ENCODE measurements at places on chromosomes 6 and 20. TPM values are rescaled to one million over a fixed set of nuclear protein-coding genes. Genes with fewer than 3 reads are reported as not detected.
A peak's percentile ranks its signal among the peaks of the same experiment; 100 is the strongest.

Gene DPPA5
- total RNA-seq = not detected

DNA sequence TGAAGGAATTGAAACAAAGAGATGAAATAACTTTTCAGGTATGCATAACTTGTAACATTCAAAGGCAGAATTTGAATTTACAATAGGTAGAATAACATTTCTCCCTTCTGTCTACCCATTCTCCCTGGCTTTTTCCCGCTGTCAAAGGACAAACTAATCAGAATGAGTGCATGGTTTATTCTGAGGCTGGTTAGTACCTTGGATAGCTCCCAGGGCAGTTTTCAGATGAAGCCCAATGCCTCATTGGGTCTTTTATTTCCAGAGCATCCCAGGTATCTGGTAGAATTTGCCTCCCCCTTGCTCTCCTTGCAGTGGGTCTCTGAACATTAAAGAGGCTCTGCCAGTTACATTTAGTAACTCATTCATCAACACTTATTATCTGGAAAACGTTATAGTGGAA lies 665.5 kb downstream of the BCKDHB start:
- H3K4me3 ChIP-seq = no peak overlapping the region
- H3K27ac ChIP-seq = no peak overlapping the region
- DNase-seq = no peak

DNA sequence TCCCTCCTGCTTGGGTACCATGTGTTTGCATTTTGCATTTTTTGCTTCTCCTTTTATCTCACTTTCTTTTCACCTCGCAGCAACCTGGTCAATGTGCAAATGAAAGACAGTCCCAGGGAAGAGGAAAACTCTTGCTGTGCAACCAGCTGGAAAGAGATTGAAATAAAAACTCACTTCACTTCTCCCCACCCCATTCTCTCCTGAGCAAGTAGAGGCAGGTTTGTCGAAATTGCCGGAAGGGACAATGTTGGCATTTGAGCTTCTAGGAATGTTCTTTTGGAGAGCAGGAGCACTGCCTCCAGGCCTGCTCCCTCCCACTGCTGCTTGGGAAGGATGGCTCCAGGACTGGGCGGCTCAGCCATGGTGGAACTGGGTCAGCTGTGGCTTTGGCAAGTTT lies 30.6 kb downstream of the KCNG1 start:
- no peaks in the 10 kb centered on the region for H3K36me3 ChIP-seq
- no peaks in the 10 kb centered on the region for H3K4me1 ChIP-seq
- H3K27ac ChIP-seq = no peak overlapping the region
- peaks cover 17% of the 10 kb centered on the region for H3K27me3 ChIP-seq

Gene TRIM40
- not detected for total RNA-seq

DNA sequence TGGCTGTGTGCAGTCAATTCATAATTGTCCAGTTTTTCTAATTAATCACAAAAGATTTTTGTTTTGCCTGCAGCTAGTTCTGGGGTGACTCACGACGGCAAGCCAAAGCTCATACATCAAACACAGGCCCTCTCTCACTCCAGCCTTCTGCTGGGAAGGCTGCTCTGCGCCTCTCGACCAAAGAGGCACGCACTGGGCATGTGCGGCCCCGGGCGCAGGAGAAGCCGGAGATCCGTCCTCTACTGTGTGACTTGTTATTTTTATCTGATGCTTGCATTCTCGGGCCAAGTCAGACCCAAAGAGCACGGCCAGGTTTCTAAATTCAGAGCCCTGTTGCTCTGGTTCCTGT lies 98.5 kb downstream of the TFAP2A start:
- peaks cover 17% of the 10 kb centered on the region for H3K27me3 ChIP-seq
- no peak for DNase-seq
- H3K4me3 ChIP-seq = no peak overlapping the region
- no peaks in the 10 kb centered on the region for H3K4me1 ChIP-seq
- H3K27ac ChIP-seq = no peak overlapping the region
- H3K36me3 ChIP-seq = no peaks in the 10 kb centered on the region

Gene SS18L1
- total RNA-seq = 17.8 TPM

Gene PRICKLE4
- 12.1 TPM for total RNA-seq

GRCh38 chr6:167738386-167738785 lies 88.3 kb upstream of the AFDN start:
- no peak for DNase-seq
- H3K36me3 ChIP-seq = no peaks in the 10 kb centered on the region
- H3K4me1 ChIP-seq = peaks cover 16% of the 10 kb centered on the region
- no peak overlapping the region for H3K4me3 ChIP-seq
- H3K27me3 ChIP-seq = no peaks in the 10 kb centered on the region
- no peak overlapping the region for H3K27ac ChIP-seq

- peaks cover 8% of the 10 kb centered on the region for H3K4me1 ChIP-seq
- no peaks in the 10 kb centered on the region for H3K27me3 ChIP-seq
- H3K27ac ChIP-seq = no peak overlapping the region
- DNase-seq = no peak
Observed at GRCh38 chr6:149314325-149314905, 3.1 kb upstream of the TAB2 start.

- peaks cover 35% of the 10 kb centered on the region for H3K4me1 ChIP-seq
- H3K27ac ChIP-seq = peak overlapping the region; percentile 21
- H3K36me3 ChIP-seq = no peaks in the 10 kb centered on the region
- no peak overlapping the region for H3K4me3 ChIP-seq
- peak; percentile 58 for DNase-seq
Observed at GRCh38 chr6:150685860-150686259, 86.2 kb downstream of the PLEKHG1 start.

DNA sequence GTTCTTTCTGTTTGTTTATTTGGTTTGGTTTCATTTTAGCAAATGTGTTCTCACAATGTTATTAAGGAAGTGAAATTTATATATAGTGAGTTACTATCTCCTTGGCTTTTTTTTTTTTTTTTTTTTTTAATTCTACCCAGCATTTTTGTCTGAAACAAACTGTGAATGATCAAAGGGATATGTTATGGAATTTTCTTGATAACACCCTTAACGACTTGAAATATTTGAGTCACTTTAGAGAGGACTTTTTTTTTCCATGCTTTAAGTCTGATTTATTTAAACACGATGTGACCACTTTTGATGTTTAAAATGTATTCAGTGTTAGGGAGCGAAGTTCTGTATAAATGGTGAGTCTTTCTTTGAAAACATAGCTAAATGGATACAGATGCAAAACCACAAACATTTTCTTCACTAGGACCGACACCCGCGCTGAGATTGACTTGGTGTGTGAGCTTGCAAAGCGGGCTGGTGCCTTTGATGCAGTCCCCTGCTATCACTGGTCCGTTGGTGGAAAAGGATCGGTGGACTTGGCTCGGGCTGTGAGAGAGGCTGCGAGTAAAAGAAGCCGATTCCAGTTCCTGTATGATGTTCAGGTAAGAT lies 149.7 kb downstream of the MTHFD1L start:
- DNase-seq = no peak
- no peak overlapping the region for H3K4me3 ChIP-seq
- peaks cover 6% of the 10 kb centered on the region for H3K36me3 ChIP-seq
- peaks cover 8% of the 10 kb centered on the region for H3K4me1 ChIP-seq
- peak overlapping the region; percentile 42 for H3K27ac ChIP-seq

Gene TRIM10
- total RNA-seq = not detected

Gene SLC17A1
- not detected for total RNA-seq

GRCh38 chr20:62617711-62618483 lies 24.4 kb upstream of the SLCO4A1 start:
- H3K27ac ChIP-seq = peak overlapping the region; percentile 90
- peak; percentile 81 for DNase-seq
- no peak overlapping the region for H3K4me3 ChIP-seq

- DNase-seq = peak; percentile 39
- H3K36me3 ChIP-seq = no peaks in the 10 kb centered on the region
- H3K4me3 ChIP-seq = no peak overlapping the region
- no peak overlapping the region for H3K27ac ChIP-seq
- H3K4me1 ChIP-seq = peaks cover 7% of the 10 kb centered on the region
Observed at GRCh38 chr20:62734881-62735280, 26.2 kb downstream of the NTSR1 start.

- no peak overlapping the region for H3K27ac ChIP-seq
- no peak overlapping the region for H3K4me3 ChIP-seq
- H3K27me3 ChIP-seq = no peaks in the 10 kb centered on the region
- no peaks in the 10 kb centered on the region for H3K4me1 ChIP-seq
- no peak for DNase-seq
Observed at GRCh38 chr6:69416776-69417175, 380.0 kb downstream of the LMBRD1 start.

- H3K27me3 ChIP-seq = no peaks in the 10 kb centered on the region
- H3K4me3 ChIP-seq = no peak overlapping the region
- no peaks in the 10 kb centered on the region for H3K36me3 ChIP-seq
- no peaks in the 10 kb centered on the region for H3K4me1 ChIP-seq
- H3K27ac ChIP-seq = no peak overlapping the region
Observed at GRCh38 chr6:49531774-49532569, 18.5 kb upstream of the C6orf141 start.

Gene FUT9
- total RNA-seq = not detected

- H3K4me3 ChIP-seq = no peak overlapping the region
- no peaks in the 10 kb centered on the region for H3K36me3 ChIP-seq
- DNase-seq = no peak
- no peak overlapping the region for H3K27ac ChIP-seq
- no peaks in the 10 kb centered on the region for H3K27me3 ChIP-seq
- H3K4me1 ChIP-seq = no peaks in the 10 kb centered on the region
Observed at GRCh38 chr6:79742030-79742429, 110.9 kb downstream of the SH3BGRL2 start.

- DNase-seq = no peak
- H3K36me3 ChIP-seq = no peaks in the 10 kb centered on the region
- H3K4me3 ChIP-seq = no peak overlapping the region
Observed at GRCh38 chr20:31764641-31765305, 25.7 kb downstream of the TPX2 start.

GRCh38 chr20:21303872-21304586 lies 898 bp downstream of the XRN2 start:
- DNase-seq = no peak
- peaks cover 16% of the 10 kb centered on the region for H3K4me1 ChIP-seq
- H3K4me3 ChIP-seq = peak overlapping the region; percentile 83
- H3K27ac ChIP-seq = peak overlapping the region; percentile 98

- DNase-seq = no peak
- H3K27me3 ChIP-seq = no peaks in the 10 kb centered on the region
- no peaks in the 10 kb centered on the region for H3K36me3 ChIP-seq
- H3K4me3 ChIP-seq = no peak overlapping the region
Observed at GRCh38 chr6:163608204-163608644, 193.7 kb downstream of the QKI start.

GRCh38 chr6:149891259-149891658 lies 6.7 kb downstream of the RAET1E start:
- H3K4me1 ChIP-seq = peaks cover 16% of the 10 kb centered on the region
- H3K36me3 ChIP-seq = no peaks in the 10 kb centered on the region
- no peaks in the 10 kb centered on the region for H3K27me3 ChIP-seq
- H3K27ac ChIP-seq = no peak overlapping the region
- H3K4me3 ChIP-seq = no peak overlapping the region

GRCh38 chr6:8180327-8181159 lies 78.2 kb upstream of the EEF1E1 start:
- no peaks in the 10 kb centered on the region for H3K27me3 ChIP-seq
- no peaks in the 10 kb centered on the region for H3K36me3 ChIP-seq
- H3K27ac ChIP-seq = no peak overlapping the region
- H3K4me1 ChIP-seq = no peaks in the 10 kb centered on the region
- no peak overlapping the region for H3K4me3 ChIP-seq

Gene CYP39A1
- 5.4 TPM for total RNA-seq
